ENCODE measurements at places on chromosomes 3 and 15.
A peak's percentile ranks its signal among the peaks of the same experiment; 100 is the strongest.

GRCh38 chr3:46477145-46477544 is 12.4 kb upstream of the LTF start:
- DNase-seq = no peak

DNA sequence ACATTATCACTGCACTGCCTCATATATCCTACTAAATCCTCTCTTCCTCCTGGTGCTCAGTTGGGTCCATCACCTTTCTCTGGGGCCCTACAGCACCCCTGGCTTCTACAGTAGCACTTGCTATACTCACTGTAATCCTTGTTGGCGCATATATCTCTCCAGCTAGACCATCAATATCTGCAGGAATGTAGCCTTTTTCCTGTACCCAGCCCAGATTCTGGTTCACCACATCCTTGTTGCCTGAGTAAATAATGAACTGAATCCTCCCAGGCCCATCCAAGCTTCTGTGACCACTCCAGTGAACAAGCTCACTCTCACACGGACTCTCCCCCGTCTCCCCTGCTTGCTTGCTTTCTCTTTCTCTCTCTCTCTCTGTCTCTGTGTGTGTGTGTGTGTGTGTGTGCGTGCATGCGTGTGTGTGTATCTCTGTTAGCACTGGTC is 62.5 kb upstream of the LIPC start:
- no peak for DNase-seq

DNA sequence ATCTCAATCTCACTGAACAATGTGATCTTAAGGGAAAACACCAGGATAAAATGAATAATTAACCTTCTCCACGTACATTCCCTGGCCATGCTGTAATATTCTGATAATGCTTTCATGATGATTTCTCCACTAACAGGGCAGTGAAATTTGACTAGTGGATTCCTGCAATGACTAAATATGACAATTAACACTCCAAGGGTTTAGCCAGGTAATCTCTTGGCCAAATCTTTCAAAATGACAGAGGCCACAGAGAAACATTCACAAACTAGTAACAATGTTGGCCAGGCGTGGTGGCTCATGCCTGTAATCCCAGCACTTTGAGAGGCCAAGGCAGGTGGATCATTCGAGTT is 31.7 kb upstream of the ST8SIA2 start:
- no peak for DNase-seq

GRCh38 chr15:81032355-81032754 is 31.6 kb downstream of the TLNRD1 start:
- no peak for DNase-seq

DNA sequence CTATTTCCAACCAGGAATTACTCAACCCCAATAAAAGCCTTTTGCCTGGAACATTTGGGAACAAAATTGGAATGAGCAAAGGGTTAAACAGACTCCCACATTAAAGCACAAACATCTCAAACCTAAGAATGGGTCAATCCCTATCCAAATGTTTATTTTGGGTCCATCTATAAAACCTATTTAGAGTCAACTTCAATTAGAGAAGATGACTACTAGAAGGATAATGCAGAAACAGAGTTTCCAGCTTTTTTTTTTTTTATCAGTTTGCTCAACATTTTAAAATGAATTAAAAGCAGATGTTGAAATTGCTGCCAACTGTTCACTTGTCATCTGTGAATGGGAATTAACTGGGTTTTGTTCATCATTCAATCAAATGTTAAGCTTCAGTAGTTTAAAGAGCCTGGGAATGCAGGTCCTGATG is 4.1 kb upstream of the TBC1D23 start:
- no peak for DNase-seq

- no peak for DNase-seq
Observed at GRCh38 chr3:195079636-195080035, 191.3 kb downstream of the XXYLT1 start.

GRCh38 chr3:145807990-145808389 is 353.0 kb downstream of the PLOD2 start:
- peak; percentile 48 for DNase-seq

DNA sequence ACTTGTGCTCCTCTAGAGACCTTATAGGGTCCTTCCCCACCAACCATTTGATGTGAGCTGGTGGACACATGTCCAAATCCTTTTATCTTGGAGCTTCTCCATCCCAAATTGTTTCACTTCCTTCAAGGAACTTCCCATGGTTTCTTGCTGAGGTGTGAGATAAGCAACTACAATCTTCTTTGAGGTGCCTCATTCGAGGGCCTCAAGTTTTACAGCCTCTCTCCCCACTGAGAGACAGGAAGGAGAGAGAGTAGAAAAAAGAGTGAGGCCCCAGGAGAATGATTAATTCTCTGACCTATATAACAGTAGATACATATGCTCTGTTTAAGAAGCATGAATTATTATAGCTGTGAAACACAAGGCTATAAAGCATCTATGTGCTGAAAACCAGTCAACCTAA is 70.5 kb downstream of the SUMF1 start:
- no peak for DNase-seq

DNA sequence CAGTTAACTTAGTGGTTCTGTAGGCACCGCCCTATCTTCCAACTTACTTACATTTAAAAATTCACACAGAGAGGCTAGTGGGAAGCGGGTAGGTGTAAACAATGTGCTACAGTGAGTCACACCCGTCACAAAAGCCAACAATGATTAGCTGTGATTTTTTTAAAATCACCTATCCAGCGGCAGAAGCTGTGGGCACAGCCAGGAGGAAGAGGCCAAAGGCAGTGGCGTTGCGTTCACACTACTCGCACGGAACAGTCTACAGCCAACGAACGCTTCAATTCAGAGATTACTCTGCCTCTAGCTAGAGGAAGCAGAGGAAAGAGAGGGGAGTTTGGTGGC is 2.5 kb upstream of the NLGN1 start:
- peak; percentile 84 for DNase-seq

GRCh38 chr3:111414531-111414930 is 127.5 kb upstream of the CD96 start:
- no peak for DNase-seq

DNA sequence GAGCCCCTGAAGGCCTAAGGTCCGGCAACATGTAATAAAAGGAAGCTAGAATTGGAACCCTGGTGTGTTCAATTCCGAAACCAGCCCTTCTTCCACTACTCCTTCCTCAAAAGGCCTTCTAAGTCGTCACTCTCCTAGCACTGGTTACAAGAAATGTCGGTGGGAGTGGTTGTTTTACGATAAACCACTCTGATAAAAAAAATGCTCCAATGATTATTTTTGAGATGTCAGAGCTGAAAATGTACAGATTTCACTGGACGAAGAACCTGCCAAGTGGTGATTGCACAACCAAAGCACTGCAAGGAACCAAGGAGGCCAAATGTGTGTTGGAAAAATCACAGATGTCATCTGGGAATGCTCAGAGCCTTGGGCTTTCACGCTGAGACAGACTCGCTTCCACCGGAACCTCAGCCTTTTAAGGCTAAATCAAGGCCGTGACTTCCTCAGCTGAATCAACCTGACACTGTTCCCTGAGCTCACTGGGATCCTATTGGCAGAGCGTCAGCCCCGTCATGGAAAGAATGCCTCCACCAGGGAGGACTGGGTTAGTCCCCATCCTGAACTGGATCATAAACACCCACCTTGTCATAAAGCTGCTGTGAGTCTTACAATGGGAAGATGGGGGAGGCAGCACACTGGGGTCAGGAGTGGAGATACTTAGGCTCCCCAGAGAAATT is 108.1 kb upstream of the THBS1 start:
- DNase-seq = no peak

Data from endothelial cell of umbilical vein (primary cell).